ENCODE measurements at places on chromosomes 11 and 22. TPM values are rescaled to one million over a fixed set of nuclear protein-coding genes. Genes with fewer than 3 reads are reported as not detected.

DNA sequence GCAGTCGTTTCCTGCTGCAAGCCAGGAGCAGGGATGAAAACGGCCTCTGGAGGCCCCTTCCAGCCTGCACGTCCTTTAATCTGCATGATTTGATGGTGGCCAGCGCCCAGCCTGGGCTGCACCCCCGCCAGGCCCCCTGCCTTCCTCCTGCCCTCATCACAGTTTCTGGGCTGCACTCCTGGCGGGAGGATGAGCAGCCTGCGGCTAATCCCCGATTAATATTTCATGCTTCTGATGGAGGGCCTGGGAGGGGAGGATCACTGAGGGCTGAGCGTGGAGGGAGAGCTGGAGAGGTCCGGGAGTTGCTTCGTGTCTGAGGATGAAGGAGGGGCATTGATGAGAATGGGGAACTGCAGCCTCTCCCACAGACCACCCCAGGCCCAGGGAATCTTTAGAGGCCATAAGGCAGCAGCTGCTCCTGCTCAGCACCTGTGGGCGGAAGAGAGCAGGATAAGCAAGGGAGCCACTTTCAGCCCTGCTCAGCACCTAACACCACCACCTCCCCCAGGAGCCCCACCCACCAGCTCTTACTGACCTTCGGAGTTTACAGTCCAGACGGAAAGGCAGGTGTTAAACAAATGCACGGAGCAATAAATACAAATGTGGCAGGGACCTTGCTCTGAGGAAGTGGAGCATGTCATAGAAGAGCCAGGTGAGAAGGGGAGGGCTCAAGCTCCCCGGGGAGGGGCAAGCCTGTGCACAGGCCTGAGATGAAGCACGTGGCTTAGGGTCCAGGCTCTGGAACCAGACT, 135.0 kb upstream of the NECTIN1 start:
- H3K4me1 ChIP-seq = no peaks in the 10 kb centered on the region

- peaks cover 45% of the 10 kb centered on the region for H3K4me1 ChIP-seq
- no peaks in the 10 kb centered on the region for H3K36me3 ChIP-seq
- no peaks in the 10 kb centered on the region for H3K27me3 ChIP-seq
- no peak for DNase-seq
Observed at GRCh38 chr11:68831124-68831523, 10.6 kb downstream of the CPT1A start.

GRCh38 chr22:23245799-23246136, 65.5 kb downstream of the BCR start:
- no peak for DNase-seq
- H3K27me3 ChIP-seq = peaks cover 6% of the 10 kb centered on the region
- no peak overlapping the region for H3K27ac ChIP-seq
- no peak overlapping the region for H3K4me3 ChIP-seq
- no peaks in the 10 kb centered on the region for H3K4me1 ChIP-seq
- no peaks in the 10 kb centered on the region for H3K36me3 ChIP-seq

GRCh38 chr11:41457216-41458014, 2.0 kb downstream of the LRRC4C start:
- H3K36me3 ChIP-seq = no peaks in the 10 kb centered on the region
- H3K27ac ChIP-seq = no peak overlapping the region
- H3K4me3 ChIP-seq = no peak overlapping the region

GRCh38 chr11:60263402-60263801, 17.1 kb upstream of the MS4A4A start:
- no peak overlapping the region for H3K27ac ChIP-seq
- H3K4me1 ChIP-seq = no peaks in the 10 kb centered on the region
- H3K27me3 ChIP-seq = no peaks in the 10 kb centered on the region
- no peaks in the 10 kb centered on the region for H3K36me3 ChIP-seq
- DNase-seq = no peak
- no peak overlapping the region for H3K4me3 ChIP-seq

DNA sequence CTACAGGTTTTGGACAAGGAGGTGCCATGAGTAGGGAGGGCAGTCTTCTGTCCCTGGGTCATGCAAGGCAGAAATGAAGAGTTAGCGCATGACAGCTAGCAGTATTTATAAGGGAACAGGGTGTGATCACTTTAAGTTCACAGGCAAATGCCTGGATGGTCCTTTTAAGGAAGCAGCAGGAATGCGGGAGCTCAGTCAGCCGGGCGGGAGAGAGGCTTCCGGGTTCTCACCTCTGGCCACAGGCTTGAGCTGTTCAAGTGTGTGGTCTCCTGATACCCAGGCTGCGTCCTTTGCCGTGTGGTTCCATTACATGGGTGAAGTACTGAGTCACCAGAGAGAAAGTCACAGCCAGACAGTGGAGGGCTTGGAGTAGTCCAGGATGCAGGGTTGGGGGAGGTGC, 105.4 kb downstream of the BCR start:
- H3K36me3 ChIP-seq = no peaks in the 10 kb centered on the region
- DNase-seq = no peak
- H3K27me3 ChIP-seq = no peaks in the 10 kb centered on the region
- H3K4me3 ChIP-seq = no peak overlapping the region
- no peaks in the 10 kb centered on the region for H3K4me1 ChIP-seq

DNA sequence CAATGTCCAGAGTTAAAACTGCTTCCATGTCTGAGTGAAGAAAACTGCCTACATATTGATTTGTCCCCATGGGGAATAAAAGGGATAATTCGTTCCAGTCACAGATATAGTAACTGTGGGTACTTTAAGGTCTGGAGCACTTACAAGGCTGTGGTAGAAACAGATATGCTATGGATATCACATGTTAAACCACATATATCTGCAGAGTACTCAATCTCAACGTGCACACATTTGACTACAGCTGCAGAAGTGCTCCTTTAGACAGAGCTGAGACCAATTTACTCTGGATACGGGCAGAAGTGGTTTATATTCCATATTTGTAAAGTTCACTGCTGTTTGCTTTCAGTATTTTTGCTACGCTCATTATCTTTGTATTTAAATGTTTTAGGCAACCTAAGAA, 9.7 kb upstream of the MS4A2 start:
- H3K36me3 ChIP-seq = no peaks in the 10 kb centered on the region
- H3K4me1 ChIP-seq = no peaks in the 10 kb centered on the region
- no peak overlapping the region for H3K27ac ChIP-seq
- DNase-seq = no peak
- H3K4me3 ChIP-seq = no peak overlapping the region

DNA sequence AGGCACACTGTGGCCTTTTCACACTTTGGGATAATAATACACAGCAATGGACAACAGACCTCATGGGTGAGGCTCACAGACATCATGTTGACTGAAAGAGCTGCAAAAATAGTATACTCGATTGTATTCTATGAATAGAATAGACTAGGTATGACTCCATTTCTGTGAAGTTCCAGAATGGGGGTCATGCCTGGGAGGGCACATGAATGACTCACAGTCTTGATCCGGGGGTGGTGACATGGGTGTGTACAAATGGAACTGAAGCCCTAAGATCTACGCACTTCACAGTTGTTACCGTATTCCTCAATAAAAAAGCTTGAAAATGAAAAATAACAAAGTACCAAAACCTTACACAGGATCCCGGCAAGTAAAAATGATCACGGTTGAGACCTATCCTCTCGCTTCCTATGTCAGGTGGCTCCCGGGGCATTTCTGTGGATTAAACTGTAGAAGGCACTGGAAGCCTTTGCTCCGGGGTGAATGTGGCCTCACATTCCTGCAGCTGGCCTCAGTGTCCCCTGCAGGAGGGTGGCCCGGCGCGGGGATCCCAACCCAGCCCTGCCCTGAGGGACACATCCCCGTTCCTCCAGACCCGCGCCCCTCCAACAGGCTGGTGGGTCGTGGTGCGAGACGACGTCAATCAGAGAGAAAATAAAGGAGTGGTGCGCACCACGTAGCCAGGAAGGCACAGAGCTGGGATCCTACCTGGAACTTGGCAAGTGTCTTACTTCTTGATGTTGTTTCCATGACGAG, 75.9 kb downstream of the NECTIN1 start:
- H3K27ac ChIP-seq = no peak overlapping the region
- no peaks in the 10 kb centered on the region for H3K4me1 ChIP-seq
- DNase-seq = no peak
- no peaks in the 10 kb centered on the region for H3K36me3 ChIP-seq
- H3K27me3 ChIP-seq = no peaks in the 10 kb centered on the region

DNA sequence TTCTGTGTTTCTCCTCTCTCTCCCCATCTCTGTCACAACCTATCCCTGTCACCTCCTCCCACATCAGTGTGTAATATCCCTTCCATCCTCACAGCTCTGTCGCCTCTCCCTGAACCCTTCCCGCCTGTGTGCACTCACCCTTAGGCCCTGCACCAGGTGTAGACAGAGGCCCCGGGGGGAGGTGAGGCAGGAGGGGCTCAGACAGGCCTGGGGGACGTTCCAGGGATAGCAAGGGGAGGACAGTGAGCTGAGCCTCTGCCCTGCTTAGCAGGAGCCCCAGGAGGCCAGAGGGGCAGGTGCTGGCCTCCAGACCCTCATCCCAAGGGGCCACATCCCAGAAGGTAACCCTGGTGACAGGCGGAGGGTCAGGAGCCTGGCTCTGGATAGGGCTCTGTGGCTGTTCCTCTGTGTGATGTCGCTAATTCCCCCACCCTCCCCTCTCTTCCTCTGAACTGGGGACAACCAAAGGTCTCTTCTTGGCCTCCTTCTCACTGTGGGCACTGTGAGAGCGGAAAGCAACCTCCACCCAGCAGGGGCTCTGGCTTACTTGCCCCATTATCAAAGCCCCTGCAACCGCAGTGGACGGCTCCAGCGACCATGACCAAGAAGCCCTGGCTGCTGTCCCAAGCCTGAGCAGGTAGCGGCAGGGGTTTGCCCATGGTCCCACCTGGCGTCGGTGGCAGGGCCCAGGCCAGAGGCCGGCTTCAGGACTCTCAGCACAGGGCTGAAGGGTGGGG, 35.7 kb downstream of the KCNJ4 start:
- no peaks in the 10 kb centered on the region for H3K4me1 ChIP-seq
- H3K36me3 ChIP-seq = no peaks in the 10 kb centered on the region
- DNase-seq = no peak
- no peak overlapping the region for H3K27ac ChIP-seq

GRCh38 chr11:130394615-130395014, 33.8 kb downstream of the ADAMTS8 start:
- peaks cover 3% of the 10 kb centered on the region for H3K4me1 ChIP-seq
- DNase-seq = no peak
- no peak overlapping the region for H3K27ac ChIP-seq

DNA sequence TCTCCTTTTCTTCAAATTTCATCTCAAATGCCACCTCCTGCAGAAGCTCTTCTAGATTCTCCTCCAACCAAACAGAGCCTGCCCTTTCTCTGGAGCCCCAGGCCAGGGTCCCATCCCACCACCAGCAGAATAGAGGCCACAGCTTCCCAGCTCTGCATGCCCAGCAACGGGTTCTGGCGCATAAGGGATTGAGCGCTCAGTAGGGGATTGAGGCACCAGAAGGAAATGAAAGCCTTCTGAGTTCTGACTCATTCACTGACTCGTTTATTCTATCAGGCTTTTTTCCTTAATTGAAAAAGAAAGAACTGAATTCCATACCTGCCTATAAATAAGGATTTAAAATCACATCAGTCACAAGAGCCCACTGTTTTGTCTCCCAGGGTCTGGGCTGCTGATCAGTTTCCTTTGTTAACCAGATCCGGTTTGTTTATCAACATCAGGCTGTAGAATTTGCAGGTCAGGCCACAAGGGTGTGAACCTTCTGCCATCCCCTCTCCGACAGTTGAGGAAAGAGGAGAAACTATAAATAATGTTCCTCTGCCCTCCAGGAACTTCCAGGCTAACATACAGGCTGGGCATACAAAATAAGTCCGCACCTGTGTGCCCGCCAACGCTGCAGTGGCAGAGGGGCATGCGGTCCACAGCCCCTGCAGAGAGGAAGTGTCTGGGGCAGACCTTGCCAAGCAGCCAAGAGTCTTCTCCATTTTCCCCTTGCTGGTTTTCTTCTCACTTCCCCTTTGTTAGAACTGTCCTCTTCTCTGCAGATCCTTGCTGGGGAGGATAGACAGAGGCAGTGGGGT, 63.5 kb upstream of the PRDM11 start:
- H3K4me1 ChIP-seq = no peaks in the 10 kb centered on the region
- no peak overlapping the region for H3K27ac ChIP-seq
- no peak overlapping the region for H3K4me3 ChIP-seq
- H3K27me3 ChIP-seq = no peaks in the 10 kb centered on the region
- no peak for DNase-seq

DNA sequence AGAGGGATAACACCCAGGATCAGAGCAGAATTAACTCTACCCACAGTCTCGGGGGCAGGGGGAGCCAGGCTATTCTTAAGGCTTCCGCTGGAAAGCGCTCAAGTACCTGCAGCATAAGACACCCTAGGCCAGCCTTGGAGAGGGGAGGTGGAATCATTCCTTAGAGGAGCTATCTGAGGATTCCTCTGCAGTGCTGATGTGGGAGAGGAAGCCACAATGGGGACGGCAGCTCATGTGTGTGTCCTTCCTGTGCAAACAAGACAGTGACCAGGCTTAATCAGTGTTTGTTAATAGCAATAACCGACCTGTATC, 382.2 kb upstream of the CADM1 start:
- H3K27ac ChIP-seq = no peak overlapping the region
- H3K36me3 ChIP-seq = no peaks in the 10 kb centered on the region
- no peaks in the 10 kb centered on the region for H3K4me1 ChIP-seq
- no peak for DNase-seq
- H3K4me3 ChIP-seq = no peak overlapping the region

- peak overlapping the region; percentile 95 for H3K27ac ChIP-seq
- H3K27me3 ChIP-seq = no peaks in the 10 kb centered on the region
- DNase-seq = no peak
- no peaks in the 10 kb centered on the region for H3K36me3 ChIP-seq
Observed at GRCh38 chr22:38065539-38065938, 8.3 kb downstream of the PICK1 start.

- no peak overlapping the region for H3K4me3 ChIP-seq
- no peak for DNase-seq
- H3K27me3 ChIP-seq = no peaks in the 10 kb centered on the region
- H3K27ac ChIP-seq = peak overlapping the region; percentile 81
- H3K4me1 ChIP-seq = peaks cover 16% of the 10 kb centered on the region
Observed at GRCh38 chr11:68809506-68809905, 32.2 kb downstream of the CPT1A start.

- peaks cover 47% of the 10 kb centered on the region for H3K36me3 ChIP-seq
- H3K27me3 ChIP-seq = no peaks in the 10 kb centered on the region
- no peak overlapping the region for H3K4me3 ChIP-seq
- H3K27ac ChIP-seq = no peak overlapping the region
- DNase-seq = no peak
Observed at GRCh38 chr11:34962034-34962433, 45.6 kb downstream of the PDHX start.

GRCh38 chr11:113162592-113162962, 151.8 kb upstream of the TTC12 start:
- no peaks in the 10 kb centered on the region for H3K27me3 ChIP-seq
- H3K27ac ChIP-seq = no peak overlapping the region
- H3K4me3 ChIP-seq = no peak overlapping the region
- no peak for DNase-seq

- H3K27ac ChIP-seq = no peak overlapping the region
- no peaks in the 10 kb centered on the region for H3K4me1 ChIP-seq
- no peak overlapping the region for H3K4me3 ChIP-seq
- no peaks in the 10 kb centered on the region for H3K36me3 ChIP-seq
- H3K27me3 ChIP-seq = peaks cover 9% of the 10 kb centered on the region
- peak; percentile 32 for DNase-seq
Observed at GRCh38 chr11:134515081-134515960, 103.3 kb upstream of the B3GAT1 start.

The STT3A gene
- total RNA-seq = 31.4 TPM

The ALX4 gene
- total RNA-seq = not detected

The GAL3ST1 gene
- total RNA-seq = 1.4 TPM

The IZUMO1R gene
- not detected for total RNA-seq

The DUSP8 gene
- 9.9 TPM for total RNA-seq

The KRTAP5-2 gene
- total RNA-seq = not detected
